ENCODE measurements at places on chromosomes 7 and 10. TPM values are rescaled to one million over a fixed set of nuclear protein-coding genes. Genes with fewer than 3 reads are reported as not detected.
A peak's percentile ranks its signal among the peaks of the same experiment; 100 is the strongest.

DNA sequence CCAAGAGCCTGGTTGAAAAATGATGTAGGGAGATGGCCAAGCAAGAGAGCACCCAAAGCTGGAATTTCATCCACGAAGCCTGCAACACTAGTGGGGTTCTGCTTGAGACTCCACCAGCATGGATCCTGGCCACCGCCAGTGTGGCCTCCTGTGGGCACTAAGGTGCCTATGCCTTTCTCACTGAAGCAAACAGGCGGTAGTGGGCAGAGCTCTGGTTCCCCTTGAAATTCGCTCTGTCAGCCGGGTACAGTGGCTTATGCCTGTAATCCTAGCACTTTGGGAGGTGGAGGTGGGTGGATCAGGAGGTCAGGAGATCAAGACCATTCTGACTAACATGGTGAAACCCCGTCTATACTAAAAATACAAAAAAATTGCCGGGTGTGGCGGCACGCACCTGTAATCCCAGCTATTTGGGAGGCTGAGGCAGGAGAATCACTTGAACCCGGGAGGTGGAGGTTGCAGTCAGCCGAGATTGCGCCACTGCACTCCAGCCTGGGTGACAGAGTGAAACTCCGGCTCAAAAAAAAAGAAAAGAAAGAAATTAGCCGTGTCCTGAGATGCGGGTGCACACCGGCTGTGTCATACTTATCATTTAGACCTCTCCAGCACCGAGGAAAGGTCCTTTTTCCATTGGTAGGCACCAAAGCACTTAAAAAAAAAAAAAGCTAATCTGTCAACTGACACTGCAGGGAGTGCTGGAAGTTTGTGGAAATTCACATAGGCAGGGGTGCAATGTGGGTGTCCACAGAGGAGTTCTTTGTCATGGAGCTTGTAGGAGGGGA is 28.3 kb downstream of the CCM2 start:
- no peak for DNase-seq
- peaks cover 3% of the 10 kb centered on the region for H3K36me3 ChIP-seq
- H3K4me3 ChIP-seq: no peak overlapping the region
- H3K27ac ChIP-seq: no peak overlapping the region
- H3K4me1 ChIP-seq: peaks cover 15% of the 10 kb centered on the region
- no peaks in the 10 kb centered on the region for H3K27me3 ChIP-seq

Gene H2BK1
- not detected for total RNA-seq

DNA sequence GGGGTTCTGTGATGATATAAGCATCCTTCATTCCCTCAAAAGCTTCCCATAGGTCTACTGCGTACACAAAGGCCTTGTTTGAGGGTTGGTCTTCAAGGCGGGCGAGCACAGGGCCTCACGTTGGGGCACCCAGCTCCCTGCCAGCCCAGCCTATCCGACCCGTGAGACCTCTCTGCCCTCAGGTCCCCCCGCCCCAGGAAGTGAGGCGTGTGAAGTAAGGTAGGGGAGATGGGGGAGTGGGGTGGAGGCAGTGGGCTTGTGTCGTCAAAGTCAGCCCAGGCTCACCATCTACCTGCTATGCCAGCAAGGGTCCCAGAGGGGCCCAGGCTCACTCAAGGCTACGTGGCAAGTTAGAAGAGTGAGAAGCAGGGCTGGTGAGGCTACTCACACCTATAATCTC is 47.6 kb upstream of the ELFN1 start:
- no peak overlapping the region for H3K27ac ChIP-seq
- H3K4me1 ChIP-seq: no peaks in the 10 kb centered on the region
- no peaks in the 10 kb centered on the region for H3K27me3 ChIP-seq
- no peaks in the 10 kb centered on the region for H3K36me3 ChIP-seq
- H3K4me3 ChIP-seq: no peak overlapping the region
- no peak for DNase-seq

Gene VSIR
- total RNA-seq: 2.9 TPM

GRCh38 chr10:133162178-133162909 is 2.3 kb downstream of the KNDC1 start:
- peaks cover 15% of the 10 kb centered on the region for H3K27me3 ChIP-seq
- no peak overlapping the region for H3K4me3 ChIP-seq
- no peaks in the 10 kb centered on the region for H3K36me3 ChIP-seq
- no peak overlapping the region for H3K27ac ChIP-seq
- no peaks in the 10 kb centered on the region for H3K4me1 ChIP-seq

Gene TMEM270
- not detected for total RNA-seq

- no peaks in the 10 kb centered on the region for H3K36me3 ChIP-seq
- H3K27me3 ChIP-seq: no peaks in the 10 kb centered on the region
- H3K4me3 ChIP-seq: no peak overlapping the region
- H3K4me1 ChIP-seq: no peaks in the 10 kb centered on the region
- DNase-seq: no peak
These were observed 199.4 kb downstream of the USP6NL start for GRCh38 chr10:11411926-11412545.

- H3K4me3 ChIP-seq: no peak overlapping the region
- no peak overlapping the region for H3K27ac ChIP-seq
- no peaks in the 10 kb centered on the region for H3K36me3 ChIP-seq
- H3K4me1 ChIP-seq: no peaks in the 10 kb centered on the region
- H3K27me3 ChIP-seq: no peaks in the 10 kb centered on the region
- DNase-seq: no peak
These were observed 33.3 kb downstream of the OR13A1 start for GRCh38 chr10:45282061-45282460.

DNA sequence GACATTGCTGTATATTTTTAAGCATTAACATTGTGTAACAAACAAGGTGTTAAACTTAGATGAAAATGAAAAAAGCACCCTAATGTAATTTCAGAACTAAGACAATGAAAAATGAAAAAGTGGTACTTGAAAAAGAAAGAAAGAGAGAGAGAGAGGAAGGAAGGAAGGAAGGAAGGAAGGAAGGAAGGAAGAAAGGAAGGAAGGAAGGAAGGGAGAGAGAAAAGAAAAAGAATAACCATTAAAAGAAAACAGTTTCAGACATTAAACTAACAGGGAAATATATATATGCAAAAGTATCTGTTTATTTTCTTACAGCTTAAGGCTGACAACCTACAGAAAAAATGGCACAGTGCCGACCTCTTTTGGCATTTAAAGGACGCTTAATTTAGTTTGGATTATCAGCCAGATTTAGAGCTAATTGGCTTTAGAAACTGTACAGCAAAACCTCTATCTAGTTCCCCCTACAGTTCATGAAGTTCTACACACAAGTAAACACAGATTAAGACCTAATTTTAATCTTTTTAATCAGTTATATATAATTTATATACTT is 13.8 kb downstream of the MTERF1 start:
- no peak for DNase-seq
- no peaks in the 10 kb centered on the region for H3K4me1 ChIP-seq
- H3K4me3 ChIP-seq: no peak overlapping the region
- H3K36me3 ChIP-seq: no peaks in the 10 kb centered on the region
- H3K27me3 ChIP-seq: no peaks in the 10 kb centered on the region
- H3K27ac ChIP-seq: no peak overlapping the region

GRCh38 chr7:150953061-150953997 is 24.8 kb downstream of the KCNH2 start:
- peaks cover 3% of the 10 kb centered on the region for H3K27me3 ChIP-seq
- no peak overlapping the region for H3K4me3 ChIP-seq
- peaks cover 4% of the 10 kb centered on the region for H3K4me1 ChIP-seq
- H3K36me3 ChIP-seq: no peaks in the 10 kb centered on the region

Gene PON2
- 152 TPM for total RNA-seq

GRCh38 chr10:131187274-131187673 is 124.2 kb downstream of the TCERG1L start:
- no peaks in the 10 kb centered on the region for H3K27me3 ChIP-seq
- H3K4me3 ChIP-seq: no peak overlapping the region
- no peaks in the 10 kb centered on the region for H3K4me1 ChIP-seq
- no peak for DNase-seq
- no peak overlapping the region for H3K27ac ChIP-seq

DNA sequence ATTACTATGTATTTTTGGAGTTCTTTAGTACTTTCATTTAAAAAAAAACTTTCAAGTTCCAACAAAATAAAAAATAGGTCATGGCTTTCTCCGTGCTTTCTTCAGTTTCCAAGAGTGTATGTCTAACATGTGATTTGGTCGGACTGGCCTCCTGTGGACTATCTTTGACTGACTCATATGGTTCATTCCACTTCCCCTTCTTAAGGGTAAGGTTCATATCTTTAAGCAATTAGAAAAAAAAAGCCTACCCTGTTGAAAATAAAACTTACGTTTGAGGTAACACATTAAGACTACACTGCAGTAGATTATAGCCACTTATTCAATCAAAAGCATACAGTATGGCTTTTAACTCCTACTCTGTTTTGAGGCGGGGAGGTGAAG is 112.8 kb upstream of the AHR start:
- H3K4me3 ChIP-seq: no peak overlapping the region
- no peaks in the 10 kb centered on the region for H3K36me3 ChIP-seq
- H3K27me3 ChIP-seq: no peaks in the 10 kb centered on the region
- peak; percentile 80 for DNase-seq

GRCh38 chr7:37952240-37952639 is 31.8 kb downstream of the EPDR1 start:
- no peak overlapping the region for H3K27ac ChIP-seq
- no peaks in the 10 kb centered on the region for H3K4me1 ChIP-seq
- no peaks in the 10 kb centered on the region for H3K36me3 ChIP-seq
- H3K4me3 ChIP-seq: no peak overlapping the region

Gene SFTPA1
- not detected for total RNA-seq

DNA sequence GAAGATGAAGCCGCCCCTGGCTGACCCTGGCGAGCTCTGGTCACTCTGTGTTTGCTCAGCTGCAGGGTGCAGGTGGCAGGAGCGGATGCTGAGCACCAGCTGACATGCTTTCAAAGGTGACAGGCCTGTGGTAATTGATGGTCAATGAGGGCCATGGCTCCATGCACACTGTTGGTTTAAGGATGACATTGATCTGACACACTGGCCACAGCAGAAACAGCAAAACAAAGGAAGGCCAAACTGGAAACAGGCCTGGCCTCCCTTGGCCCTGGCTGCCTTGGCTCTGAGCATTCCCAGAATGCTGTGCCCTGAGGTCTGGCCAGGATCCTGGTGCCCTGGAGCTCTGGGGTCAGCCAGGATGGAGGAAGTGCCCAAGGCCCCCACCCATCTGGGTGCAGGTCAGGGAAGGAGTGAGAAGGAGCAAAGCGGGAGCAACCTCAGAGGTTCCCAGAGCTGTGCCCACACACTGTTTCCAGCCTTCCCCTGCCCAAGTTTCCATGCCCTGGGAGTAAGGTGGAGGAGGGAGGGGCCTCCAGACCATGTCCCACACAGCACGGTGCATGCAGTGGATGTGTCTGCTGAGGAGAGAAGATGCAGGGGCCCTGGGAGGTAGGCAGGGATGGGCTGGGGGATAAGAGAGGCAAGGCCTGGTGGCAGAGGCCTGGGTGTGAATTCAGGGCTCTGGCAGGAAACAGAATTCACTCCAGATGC is 302.2 kb downstream of the RPS24 start:
- no peaks in the 10 kb centered on the region for H3K36me3 ChIP-seq
- DNase-seq: peak; percentile 93
- H3K4me3 ChIP-seq: no peak overlapping the region
- peaks cover 28% of the 10 kb centered on the region for H3K4me1 ChIP-seq

Gene GRM3
- not detected for total RNA-seq

GRCh38 chr7:96996111-96996957 is 9.0 kb upstream of the DLX6 start:
- H3K4me3 ChIP-seq: no peak overlapping the region
- H3K4me1 ChIP-seq: no peaks in the 10 kb centered on the region
- H3K27me3 ChIP-seq: peaks cover 93% of the 10 kb centered on the region
- no peaks in the 10 kb centered on the region for H3K36me3 ChIP-seq
- DNase-seq: no peak

GRCh38 chr10:117531371-117532002 is 11.1 kb upstream of the EMX2 start:
- peaks cover 60% of the 10 kb centered on the region for H3K27me3 ChIP-seq
- no peak overlapping the region for H3K4me3 ChIP-seq
- no peak for DNase-seq
- no peaks in the 10 kb centered on the region for H3K36me3 ChIP-seq
- H3K4me1 ChIP-seq: no peaks in the 10 kb centered on the region

- H3K4me3 ChIP-seq: no peak overlapping the region
- DNase-seq: no peak
- H3K27me3 ChIP-seq: no peaks in the 10 kb centered on the region
- H3K36me3 ChIP-seq: peaks cover 5% of the 10 kb centered on the region
- H3K4me1 ChIP-seq: no peaks in the 10 kb centered on the region
These were observed 66.9 kb downstream of the FAM53B start for GRCh38 chr10:124677293-124677699.

GRCh38 chr10:31318382-31318853 is 598 bp upstream of the ZEB1 start:
- peaks cover 36% of the 10 kb centered on the region for H3K4me1 ChIP-seq
- H3K27ac ChIP-seq: peak overlapping the region; percentile 95
- no peaks in the 10 kb centered on the region for H3K36me3 ChIP-seq
- peak; percentile 79 for DNase-seq
- H3K27me3 ChIP-seq: no peaks in the 10 kb centered on the region

Gene CPED1
- 6.1 TPM for total RNA-seq

Gene NRP1
- total RNA-seq: 73.5 TPM

Gene PDZD7
- 2.2 TPM for total RNA-seq

DNA sequence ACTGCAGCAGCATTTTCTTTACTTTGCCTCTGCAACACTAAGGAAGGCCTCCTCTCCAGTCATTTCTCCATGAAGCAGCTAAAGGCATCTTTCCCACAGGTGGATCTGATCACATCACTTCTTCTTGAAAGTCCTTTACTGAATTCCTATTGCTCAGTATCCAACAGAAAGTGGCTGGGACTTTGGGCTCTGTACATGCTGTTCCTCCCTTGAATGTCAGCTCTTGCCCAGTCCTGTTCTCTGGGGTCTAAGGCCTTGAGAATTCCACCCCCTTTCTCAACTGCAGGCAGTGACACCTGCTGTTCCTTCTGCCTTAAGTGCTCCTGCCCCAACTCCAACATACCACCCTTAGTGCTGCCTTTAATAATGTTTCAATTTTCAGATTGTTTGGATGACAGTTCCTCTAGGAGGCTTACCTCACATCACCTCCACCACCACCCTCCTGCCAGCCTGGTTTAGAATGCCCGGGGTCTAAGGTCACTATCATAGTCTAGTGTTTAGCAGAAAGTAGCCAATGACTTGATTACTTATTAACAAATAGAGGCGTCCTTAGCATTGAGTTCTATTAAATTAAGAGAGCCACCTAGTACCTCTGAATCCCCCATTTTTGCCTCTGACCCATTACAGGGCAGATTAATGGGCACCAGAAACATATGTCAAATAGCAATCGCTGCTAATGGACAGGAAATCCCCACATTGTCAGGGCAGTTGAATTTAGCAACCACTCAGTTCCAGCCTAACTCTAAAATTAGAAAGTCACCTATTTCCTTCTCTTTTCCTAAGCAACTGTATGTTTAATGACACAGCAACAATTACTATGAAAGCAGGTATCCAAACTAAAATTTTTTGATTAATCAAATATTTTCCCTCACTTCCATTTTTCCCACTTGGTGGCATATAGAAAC is 11.4 kb downstream of the INHBA start:
- H3K36me3 ChIP-seq: peaks cover 78% of the 10 kb centered on the region
- peak overlapping the region; percentile 13 for H3K27ac ChIP-seq
- H3K4me3 ChIP-seq: no peak overlapping the region
- no peaks in the 10 kb centered on the region for H3K27me3 ChIP-seq
- peaks cover 41% of the 10 kb centered on the region for H3K4me1 ChIP-seq

Gene TMEM176B
- 0.26 TPM for total RNA-seq

GRCh38 chr10:131738396-131738735 is 162.4 kb upstream of the PPP2R2D start:
- no peaks in the 10 kb centered on the region for H3K36me3 ChIP-seq
- DNase-seq: no peak
- no peaks in the 10 kb centered on the region for H3K27me3 ChIP-seq
